Natural killer cell (primary cell): ENCODE measurements at places on chromosomes 3 and 15.

DNA sequence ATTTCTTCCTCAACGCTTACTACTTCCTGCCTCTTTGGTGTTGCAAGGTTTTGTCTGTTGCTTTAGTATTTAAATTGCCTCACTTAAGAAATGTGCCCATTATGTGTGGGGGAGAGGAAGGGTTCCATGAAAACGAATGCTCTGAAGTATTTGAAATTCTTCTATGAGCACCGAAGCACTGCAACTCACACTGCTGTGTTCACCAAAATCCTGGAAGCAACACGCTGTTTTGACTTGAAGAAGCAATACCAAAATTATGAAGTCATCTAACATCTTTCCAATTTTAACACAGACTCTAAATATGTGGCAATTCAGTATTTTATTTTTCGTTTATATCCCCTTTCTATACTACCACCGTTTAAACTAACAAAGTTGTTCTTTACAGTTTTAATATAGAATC is 101.5 kb downstream of the RBMS3 start:
- no peak overlapping the region for H3K4me3 ChIP-seq
- H3K4me1 ChIP-seq, result no peaks in the 10 kb centered on the region

DNA sequence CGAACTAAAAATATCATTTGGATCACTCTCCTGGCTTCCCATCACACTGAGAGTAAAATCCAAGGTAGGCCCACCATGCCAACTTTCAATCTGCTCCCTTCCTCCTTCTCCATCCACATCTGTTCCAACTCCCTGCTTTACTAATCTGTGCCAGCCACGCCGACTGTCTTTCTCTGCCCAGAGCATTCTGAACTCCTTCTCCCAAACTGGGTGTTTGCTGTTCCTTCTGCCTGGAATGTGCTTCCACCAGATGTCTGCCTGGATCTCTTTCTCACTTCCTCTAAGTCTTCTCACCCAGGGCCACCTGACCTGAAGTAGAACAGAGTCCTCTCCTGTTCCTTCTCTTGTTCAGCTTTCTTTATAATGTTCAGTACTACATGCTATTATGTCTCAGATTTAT is 5.6 kb upstream of the ARL8B start:
- peaks cover 2% of the 10 kb centered on the region for H3K4me1 ChIP-seq
- H3K4me3 ChIP-seq, result no peak overlapping the region
- no peak for DNase-seq
- no peaks in the 10 kb centered on the region for H3K36me3 ChIP-seq
- H3K27me3 ChIP-seq, result no peaks in the 10 kb centered on the region
- H3K27ac ChIP-seq, result no peak overlapping the region

DNA sequence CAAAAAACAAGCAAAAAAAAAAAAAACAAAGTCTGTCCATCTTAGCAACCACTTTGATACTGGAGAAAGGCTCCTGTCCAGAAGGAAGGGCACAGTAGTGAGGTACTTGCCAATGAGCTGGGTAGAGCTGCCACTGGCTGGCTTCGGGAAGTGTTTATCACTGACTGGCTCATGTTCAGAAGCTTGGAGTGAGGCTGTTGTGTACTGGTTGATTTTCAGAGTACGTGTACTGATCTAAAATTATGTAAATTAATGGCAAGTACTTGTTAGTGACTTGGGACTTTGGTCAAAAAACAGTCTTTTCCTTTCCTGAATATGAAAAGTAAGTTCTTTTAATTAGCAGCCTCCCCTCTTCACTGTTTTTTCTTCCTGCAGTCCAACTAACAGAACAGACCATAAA is 979 bp upstream of the ZNF621 start:
- H3K36me3 ChIP-seq, result peaks cover 9% of the 10 kb centered on the region
- peaks cover 14% of the 10 kb centered on the region for H3K4me1 ChIP-seq
- peak; percentile 10 for DNase-seq
- no peaks in the 10 kb centered on the region for H3K27me3 ChIP-seq
- H3K4me3 ChIP-seq, result no peak overlapping the region

DNA sequence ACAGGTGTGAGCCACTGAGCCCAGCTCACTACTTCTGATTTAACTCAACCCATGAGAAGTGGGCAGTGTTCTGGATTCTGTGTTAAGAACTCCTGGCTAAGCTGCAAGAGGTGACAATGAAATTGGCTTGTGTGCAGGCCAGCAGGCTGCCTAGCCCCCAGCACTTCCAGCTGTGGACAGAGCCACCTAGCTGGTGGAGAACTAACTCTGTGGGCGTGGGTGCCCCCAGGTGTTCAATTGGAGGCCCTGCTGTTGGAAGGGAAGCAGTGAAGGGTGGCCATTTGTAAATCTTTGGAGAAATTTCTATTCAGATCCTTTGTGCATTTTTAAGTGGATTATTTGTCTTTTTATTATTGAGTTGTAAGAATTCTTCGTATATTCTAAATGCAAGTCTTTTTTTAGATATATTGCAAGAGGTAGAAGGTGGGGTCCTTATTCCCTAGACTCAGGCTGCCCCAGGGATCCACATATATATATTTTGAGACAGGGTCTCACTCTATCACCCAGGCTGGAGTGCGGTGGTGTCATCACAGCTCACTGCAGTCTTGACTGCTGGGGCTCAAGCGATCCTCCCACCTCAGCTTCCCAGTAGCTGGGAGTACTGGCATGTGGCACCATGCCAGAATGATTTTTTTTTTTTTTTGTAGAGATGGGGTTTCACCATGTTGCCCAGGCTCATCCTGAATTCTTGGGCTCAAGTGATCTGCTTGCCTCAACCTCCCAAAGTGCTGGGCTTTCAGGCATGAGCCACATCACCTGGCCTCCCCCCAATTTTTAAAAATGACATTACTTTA is 7.2 kb upstream of the SCAMP5 start:
- DNase-seq, result no peak
- H3K36me3 ChIP-seq, result no peaks in the 10 kb centered on the region
- no peak overlapping the region for H3K4me3 ChIP-seq
- no peaks in the 10 kb centered on the region for H3K27me3 ChIP-seq
- no peak overlapping the region for H3K27ac ChIP-seq

DNA sequence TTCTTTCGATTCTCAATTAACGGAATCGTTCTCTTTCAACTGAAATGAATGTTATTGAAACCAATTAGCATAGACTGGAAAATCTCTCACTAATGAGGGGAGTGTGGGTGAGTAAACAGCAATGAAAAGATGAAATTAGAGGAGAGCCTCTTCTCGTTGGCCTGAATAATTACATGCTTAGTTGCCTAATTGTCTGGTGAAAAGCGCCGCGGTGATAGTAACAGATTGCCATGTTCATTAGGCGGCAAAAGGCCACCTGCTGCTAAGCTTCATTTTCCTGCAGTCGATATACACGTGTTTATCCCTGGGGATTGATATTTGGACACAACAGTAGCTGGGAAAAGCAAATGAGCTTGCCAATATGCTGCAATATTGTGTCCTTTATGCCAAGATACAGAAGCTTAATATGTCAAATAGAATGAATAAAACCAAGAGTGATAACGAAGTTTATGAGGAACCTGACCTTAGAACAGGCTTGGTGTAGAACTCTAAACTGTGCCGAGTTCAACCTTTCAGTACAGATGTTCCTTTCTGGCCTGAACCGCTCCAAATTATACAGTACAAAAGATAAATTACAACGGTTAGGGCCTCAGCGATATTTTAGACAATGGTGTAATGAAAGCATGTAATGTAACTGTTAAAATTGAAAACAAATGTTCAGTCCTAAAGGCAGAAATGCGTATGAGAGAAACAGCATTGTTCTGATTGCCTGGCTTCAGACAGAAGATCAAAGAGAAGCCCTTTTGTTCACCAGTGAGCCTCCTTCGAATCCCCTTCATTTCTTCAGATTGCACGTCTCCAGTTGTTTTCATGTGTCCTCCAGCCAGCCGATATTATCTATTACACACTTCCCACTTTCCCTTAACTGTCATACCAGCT is 185.2 kb downstream of the SHOX2 start:
- H3K36me3 ChIP-seq, result no peaks in the 10 kb centered on the region
- H3K27me3 ChIP-seq, result no peaks in the 10 kb centered on the region
- H3K27ac ChIP-seq, result no peak overlapping the region
- no peak for DNase-seq
- no peaks in the 10 kb centered on the region for H3K4me1 ChIP-seq
